ENCODE measurements at places on chromosomes 5 and 9. TPM values are rescaled to one million over a fixed set of nuclear protein-coding genes. Genes with fewer than 3 reads are reported as not detected.

GRCh38 chr9:136351252-136351800 lies 12.2 kb downstream of the DNLZ start:
- no peak for DNase-seq

DNA sequence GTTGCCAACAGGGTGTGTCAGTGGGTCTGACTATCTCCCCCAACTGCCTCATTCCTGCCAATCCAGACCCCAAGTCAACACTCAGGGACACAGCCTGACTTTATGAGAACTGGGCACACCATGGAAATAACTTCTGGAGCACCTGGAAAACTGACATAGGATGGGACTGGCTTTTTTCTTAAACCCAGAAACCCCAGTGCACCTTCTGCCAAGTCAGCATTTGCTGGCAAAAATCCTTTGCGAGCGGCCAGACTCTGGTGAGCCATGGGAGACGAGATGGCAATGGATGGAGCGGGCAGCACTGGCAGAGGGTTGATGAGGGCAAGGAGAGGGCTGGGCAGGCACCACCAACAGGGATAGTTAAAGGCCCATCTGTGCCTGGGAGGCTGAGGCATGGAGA lies 114.4 kb upstream of the OSMR start:
- DNase-seq: no peak

- peak; percentile 24 for DNase-seq
Observed at GRCh38 chr9:79233542-79233941, 338.2 kb upstream of the TLE4 start.

GRCh38 chr5:51053361-51053760 lies 329.9 kb upstream of the ISL1 start:
- no peak for DNase-seq

- DNase-seq: no peak
Observed at GRCh38 chr9:6133346-6134063, 82.1 kb upstream of the IL33 start.

- DNase-seq: peak; percentile 37
Observed at GRCh38 chr9:4117835-4118610, 181.8 kb downstream of the GLIS3 start.

DNA sequence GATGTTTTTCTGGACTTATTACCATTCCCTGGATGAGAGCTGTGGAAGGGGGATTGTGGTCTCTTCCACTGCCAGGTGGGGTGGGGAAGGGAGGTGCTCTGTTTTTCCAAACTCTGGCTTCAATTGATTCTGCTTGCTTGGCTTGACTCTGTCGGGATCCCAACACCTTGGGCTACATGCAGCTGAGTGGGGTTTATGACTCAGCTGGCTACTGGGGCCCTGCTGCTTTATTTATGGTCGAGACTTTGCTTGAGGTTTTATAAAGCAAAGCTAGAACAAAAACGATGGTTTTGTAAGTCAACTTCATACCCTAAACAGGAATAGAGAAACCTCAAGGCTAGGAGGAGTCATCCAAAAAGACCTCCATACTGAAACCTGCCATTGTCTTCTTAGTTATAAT lies 76.3 kb downstream of the AOPEP start:
- DNase-seq: no peak

- no peak for DNase-seq
Observed at GRCh38 chr9:77604316-77604715, 43.8 kb downstream of the GNA14 start.

- DNase-seq: no peak
Observed at GRCh38 chr9:21322911-21323461, 12.2 kb downstream of the KLHL9 start.

TCERG1 gene
- 38.5 TPM for polyA plus RNA-seq

ZDHHC11 gene
- polyA plus RNA-seq: 0.65 TPM
